ENCODE measurements at places on chromosomes 6 and 20.

GRCh38 chr6:100266494-100267401 is 198.0 kb downstream of the SIM1 start:
- no peak for DNase-seq

GRCh38 chr6:129908858-129909257 is 47.7 kb upstream of the TMEM244 start:
- DNase-seq: no peak

GRCh38 chr20:52812231-52812847 is 159.8 kb upstream of the TSHZ2 start:
- no peak for DNase-seq

DNA sequence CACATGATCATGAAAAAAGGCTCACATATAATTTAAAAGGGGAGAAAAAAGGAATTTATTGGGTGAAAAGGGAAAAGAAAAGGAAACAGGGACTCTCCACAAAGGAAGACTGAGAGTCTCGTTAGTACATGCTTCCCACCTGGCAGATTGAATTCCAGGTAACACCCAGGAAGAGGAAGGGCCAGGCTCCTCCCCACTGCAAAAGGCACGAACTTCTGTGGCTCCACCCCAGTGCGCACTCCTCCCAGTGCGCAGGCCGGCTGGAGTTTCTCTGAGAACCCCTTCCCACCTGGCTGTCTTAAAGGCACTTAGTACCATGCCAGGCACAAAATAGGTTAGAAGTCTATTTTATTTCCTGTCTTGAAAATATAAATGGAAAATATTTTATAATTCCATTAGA is 129.8 kb downstream of the COL12A1 start:
- DNase-seq: no peak

DNA sequence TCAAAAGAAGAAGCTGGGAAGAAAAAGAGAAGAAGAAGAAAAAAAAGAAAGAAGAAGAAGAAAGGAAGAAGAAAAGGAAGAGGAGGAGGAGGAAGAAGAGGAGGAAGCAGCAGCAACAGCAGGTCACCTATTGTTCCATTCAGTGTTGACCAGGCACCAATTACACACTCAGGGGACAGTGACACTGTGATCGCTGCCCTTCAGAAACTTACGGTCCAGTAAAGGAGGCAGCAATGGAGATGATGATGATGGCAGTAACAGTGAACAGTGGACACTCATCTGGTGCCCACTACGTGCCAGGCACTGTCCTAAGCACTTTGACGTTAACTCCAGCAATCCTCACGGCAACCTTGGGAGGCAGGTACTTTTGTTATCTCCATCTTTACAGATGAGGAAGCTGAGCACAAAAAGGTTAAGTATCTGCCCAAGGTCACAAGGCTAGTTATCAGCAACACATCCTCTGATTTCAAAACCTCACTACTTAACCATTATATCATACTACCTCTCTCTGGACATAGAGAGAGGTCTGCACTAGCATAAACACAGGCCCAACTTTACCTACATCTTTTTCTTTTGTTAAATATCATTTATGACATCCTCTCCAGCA is 83.2 kb downstream of the SLC22A23 start:
- DNase-seq: no peak

DNA sequence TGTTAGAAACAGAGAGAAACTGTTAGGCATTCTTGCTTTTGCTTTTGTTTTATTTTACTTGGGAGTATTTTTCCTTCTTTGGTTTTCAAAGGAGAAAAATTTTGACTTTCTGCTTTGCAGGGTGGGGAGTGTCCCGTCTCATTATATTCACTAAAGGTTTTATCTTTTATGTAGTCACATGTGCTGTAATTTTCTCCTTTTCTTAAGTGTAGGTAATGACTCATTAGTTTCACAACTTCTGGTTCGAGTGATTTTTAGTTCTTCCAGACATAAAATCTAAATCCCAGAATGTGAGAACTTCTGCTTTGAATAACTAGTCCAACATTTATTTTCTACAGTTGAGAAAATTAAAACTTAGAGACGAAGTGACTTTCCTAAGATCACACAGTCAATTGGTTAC is 37.7 kb downstream of the ADGRF1 start:
- DNase-seq: no peak

GRCh38 chr6:138885156-138885819 is 89.4 kb downstream of the ECT2L start:
- no peak for DNase-seq

GRCh38 chr6:37617073-37617472 is 80.6 kb downstream of the MDGA1 start:
- DNase-seq: no peak

DNA sequence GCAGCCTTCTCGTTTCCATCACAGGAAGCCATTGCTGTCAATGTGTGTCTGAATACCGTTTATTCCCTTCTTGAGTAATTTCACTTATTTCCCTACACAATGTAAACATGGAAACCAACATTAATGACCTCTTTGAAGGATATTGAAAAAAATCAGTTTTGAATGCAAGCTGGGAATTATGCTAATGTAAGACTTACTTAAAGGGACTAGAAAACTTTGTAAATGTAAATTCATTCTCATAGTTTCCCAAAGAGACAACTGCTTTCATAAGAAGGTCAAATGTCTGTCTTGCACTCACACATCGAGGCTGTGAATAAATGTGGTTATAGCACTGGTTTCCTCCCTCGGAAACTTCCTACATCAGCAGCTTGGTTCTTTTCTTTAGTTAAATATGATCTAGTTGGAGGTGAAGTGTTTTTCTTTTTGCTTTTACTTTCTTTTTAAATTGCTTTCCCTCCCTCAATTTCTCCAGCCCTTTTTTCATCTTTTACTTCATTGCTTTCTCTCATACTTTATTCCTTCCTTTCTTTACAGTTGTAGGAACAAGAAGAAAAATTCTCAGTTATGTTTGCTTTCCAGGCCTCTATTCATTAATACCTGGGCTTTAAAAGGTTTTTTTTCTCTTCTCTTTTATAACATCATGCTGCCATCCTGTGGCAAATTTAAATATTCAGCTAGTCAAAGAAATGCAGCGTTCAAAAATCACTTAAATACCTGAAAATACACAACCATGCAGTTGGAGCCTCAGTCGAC is 108.3 kb downstream of the TNFAIP3 start:
- no peak for DNase-seq

DNA sequence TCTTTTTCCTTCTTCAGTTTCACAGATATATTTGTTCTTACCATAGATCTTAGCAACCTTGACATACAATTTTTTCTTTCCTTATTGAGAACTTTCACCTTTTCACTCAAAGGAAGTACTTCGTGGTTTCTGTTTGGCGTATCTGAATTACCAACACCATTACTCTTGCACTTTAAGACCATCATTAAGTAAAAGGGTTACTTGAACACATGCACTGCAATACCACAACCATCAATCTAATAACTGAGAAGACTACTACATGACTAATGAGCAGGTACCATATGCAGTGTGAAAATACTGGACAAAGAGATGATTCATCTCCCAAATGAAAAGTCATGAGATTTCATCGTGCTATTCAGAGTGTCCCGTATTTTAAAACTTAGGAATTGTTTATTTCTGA is 21.7 kb upstream of the SENP6 start:
- no peak for DNase-seq

DNA sequence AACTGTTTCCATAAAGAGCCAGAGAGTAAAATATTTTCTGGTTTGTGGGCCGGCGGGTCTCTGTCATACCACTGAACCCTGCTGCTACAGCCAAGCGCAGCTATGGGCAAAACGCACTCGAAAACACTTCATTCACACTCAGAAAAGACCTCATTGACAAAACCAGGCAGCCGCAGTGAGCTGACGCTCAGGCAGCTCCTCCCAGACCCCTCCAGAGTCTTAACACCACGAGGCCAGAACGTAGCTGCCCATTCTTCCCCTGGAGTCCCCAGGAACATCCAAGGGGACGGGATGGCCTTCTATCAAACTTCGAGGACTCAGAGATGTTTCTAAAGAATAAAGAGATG is 35.6 kb upstream of the ZBP1 start:
- DNase-seq: no peak

DNA sequence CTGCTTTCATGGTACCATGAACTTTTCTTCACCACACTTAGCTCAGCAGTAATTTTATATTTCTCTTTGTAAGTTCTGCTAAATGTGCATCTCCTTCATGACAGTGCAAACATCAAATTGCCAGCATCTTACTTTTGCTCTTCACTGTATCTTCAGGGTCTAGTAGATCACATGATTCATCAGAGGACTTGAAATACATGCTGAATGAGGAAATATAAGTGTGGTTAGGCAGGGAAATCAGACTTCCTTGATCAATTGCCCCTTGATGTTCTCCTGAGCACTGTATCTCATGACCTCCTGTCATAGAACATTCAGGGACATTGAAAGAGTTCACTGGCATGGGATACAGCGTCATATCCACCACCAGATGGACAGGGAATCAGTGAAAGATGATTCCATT is 25.3 kb upstream of the POLR1H start:
- no peak for DNase-seq

DNA sequence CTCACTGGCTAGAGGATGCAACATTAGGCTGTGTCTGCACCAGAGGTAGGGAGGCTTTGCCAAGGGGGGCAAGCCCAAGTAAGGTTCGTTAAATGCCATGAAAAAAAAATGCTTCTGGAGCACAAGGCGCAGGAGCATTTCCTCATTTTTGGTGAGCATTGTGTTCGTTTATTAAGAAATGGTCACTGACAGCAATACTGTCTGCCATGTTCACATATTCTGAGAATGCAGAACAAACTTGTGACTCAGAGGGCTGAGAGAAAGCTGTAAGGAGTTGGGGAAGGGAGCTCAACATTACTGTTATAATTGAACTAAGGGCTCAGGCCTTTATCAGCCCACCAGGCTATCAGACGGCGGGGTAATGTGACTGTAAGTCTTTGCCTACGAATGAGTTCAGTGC is 465.4 kb upstream of the BTBD3 start:
- no peak for DNase-seq

DNA sequence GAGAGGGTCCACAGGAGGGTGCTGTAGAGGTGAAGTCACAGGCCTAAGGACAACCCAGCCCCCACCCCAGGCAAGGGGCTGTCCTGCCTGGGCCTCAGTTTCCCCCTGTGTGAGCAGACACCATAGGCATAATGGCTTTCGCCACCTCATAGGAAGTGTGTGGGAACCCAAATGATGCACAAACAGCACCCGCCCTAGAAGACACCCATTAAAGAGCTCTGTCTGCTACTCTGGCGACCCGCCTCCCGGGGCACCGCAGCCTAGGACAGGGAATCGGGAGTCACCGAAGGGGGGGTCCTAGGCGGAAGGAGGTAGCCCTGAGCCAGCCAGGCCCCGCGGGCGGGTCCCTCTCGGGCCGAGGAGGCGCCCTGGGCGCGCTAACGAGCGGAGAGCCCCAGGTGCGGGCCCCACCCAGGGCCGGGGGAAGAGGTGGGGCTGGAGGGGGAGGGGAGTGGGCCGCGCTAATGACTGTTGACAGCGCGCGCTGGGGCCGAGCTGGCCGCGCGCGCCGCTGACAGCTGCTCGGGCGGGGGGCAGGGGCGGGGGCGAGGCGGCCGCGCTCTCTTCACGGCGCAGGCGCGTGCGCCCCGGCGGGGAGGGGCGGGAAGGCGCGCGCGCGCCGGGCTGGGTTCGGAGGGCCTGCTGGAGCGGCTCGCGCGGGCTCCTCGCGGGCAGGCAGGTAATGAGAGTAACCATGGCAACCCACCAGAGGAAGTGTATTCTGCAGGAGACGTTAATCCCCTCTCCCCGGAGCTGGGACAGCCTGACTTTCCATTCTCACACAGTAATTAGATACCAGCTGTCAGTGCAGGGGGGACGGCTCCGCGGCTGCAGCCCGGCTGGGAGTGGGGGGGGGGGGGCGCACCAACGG is 48.9 kb downstream of the NOL4L start:
- peak; percentile 72 for DNase-seq

DNA sequence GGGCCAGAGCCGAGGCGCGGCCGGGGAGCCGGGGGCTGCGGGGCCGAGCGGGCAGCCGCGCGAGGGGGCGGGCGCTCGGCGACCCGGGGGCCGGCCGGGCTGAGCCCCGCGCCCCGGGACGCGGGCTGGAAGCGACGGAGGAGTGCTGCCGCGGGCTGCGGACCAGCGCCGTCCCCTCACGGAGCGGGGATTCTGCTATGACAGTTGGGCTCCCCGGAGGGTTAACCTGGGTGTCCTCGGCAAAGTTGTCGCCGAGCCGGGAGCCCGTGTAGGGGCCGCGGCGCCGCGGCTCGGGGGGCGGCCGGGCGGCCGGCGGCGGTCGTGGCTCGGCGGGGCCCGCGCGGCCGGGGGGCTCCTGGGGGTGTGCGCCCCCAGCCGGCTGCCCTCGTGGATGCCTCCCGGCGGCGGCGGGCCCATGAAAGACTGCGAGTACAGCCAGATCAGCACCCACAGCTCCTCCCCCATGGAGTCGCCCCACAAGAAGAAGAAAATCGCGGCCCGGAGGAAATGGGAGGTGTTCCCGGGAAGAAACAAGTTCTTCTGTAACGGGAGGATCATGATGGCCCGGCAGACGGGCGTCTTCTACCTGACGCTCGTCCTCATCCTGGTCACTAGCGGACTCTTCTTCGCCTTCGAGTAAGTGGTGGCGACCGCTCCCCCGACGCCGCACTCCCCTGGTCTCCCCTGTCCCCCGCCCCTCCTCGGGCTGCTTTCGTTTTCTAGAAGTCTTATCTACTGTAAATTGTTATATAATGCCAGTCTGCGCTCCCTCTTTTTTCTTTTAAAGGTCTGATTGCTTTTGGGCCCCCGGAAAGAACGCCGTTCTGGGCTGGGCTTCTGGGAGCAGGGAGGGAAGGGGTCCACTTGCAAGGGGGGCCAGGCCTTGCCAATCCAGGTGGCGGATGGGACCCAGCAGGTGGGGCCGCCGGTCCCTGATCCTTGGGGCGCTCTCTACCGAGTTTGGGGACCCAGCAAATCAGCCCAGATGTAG is 936 bp downstream of the ZDHHC14 start:
- peak; percentile 33 for DNase-seq

- DNase-seq: no peak
Measured at GRCh38 chr6:156617376-156617775, 159.8 kb upstream of the ARID1B start.
